Breast epithelium (tissue), 4 donors: ENCODE measurements at places on chromosomes 6 and 20.

- no peak for DNase-seq
These were observed 133.8 kb upstream of the SPTLC3 start for GRCh38 chr20:12874933-12875332.

DNA sequence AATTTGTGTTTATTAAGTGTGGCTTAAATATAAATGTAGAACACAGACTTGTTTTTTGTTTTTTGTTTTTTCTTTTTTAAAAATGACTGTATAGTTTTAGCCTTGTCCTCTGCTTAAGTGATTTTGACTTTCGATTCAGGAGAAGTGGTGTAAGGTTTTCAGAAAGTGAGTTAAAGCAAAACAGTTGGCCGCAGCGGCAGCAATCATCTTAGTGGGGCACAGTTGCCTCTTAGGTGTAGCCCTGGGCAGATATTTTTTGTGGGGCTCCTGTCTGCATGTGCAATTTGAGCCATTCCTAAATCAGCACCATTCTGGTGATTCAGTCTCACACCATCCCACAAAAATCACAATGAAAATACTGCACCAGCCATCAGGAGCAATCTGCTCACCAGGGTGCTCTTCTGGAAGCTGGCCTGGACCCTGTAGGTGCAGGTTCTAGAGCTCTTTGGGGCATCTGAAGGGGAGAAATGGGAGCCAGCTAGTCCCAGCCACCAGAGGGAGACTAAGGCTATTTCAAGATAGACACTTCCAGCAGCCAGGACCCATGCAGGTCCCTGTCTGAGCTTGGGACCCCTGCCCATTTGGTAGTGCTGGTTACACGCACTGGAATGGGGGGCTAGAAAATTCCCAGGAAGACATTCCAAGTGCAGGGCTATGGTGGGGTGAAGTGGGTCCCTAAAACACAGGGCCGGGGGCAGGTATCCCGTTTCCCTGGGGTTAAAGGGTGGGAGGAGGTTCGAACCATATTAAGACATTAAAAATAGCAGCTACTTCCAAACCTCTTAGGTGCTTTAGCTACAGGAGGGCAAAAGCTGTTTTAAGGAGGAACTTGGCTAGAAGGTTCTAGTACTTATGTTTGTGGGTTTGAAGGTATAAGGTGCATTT is 156.6 kb downstream of the NFATC2 start:
- DNase-seq: no peak

DNA sequence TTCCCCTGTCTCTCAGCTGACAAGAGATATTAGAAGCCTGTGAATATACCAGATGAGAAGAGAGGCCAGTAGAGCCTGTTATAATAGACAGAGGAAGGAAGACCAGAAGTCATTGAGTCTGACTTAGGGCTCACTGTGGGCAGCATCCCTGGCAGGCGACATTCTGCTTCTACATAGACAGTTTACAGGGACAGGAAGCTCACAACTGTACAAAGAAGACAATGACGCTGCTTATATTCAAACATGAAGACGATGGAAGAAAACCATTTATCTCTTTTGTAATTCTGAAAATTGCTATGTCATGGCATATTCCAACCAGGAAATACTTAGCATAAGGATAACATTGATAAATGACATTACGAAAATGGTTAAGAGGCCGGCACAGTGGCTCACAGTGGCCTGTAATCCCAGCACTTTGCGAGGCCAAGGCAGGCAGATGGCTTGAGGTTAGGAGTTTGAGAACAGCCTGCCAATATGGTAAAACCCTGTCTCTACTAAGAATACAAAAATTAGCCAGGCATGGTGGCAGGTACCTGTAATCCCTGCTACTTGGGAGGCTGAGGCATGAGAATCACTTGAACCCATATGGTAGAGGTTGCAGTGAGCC is 170.9 kb downstream of the UBE3D start:
- DNase-seq: no peak

- DNase-seq: no peak
These were observed 7.8 kb downstream of the PREX1 start for GRCh38 chr20:48819821-48820648.

- no peak for DNase-seq
These were observed 29.6 kb downstream of the CAP2 start for GRCh38 chr6:17423026-17423425.

- DNase-seq: no peak
These were observed 505.0 kb downstream of the BMP2 start for GRCh38 chr20:7272512-7272911.

GRCh38 chr6:41896281-41896680 is 1.1 kb upstream of the USP49 start:
- DNase-seq: no peak

DNA sequence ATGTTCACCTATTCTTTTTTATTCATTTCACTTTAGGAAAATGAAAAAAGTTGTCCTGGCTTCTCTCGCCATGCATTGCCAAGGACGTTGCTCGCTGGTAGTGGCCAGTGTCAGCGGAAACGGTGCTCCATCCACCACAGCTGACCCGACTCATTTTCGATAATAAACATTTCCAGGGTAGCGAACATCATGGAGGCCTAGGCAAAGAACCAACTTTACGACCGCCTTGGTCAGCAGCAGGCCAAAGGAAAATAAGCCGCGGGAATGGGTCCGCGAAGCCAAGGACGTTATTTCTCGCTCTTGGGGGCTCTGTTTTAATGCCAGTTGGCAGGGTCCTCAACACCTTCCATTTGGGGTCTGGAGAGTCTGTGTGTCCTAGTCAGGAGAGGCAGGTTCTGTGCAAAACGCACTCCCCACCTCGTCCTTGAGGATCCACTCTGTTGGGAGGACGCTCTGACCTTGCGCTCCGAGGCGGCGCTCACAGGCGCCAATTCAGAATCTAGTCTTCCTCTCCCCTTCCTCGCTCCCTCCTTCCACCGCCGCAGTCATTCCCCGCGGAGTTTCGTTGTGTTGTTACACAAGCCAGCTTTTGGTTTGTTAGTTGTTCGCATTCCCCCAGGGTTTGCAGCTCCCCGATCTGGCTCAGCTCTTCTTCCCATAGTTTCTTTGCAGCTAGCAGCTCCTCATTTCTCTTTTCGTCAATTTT is 4.1 kb upstream of the PAX1 start:
- no peak for DNase-seq

- no peak for DNase-seq
These were observed 160.9 kb upstream of the SPTLC3 start for GRCh38 chr20:12847872-12848271.

GRCh38 chr20:38870733-38871559 is 55.3 kb upstream of the FAM83D start:
- DNase-seq: no peak

- no peak for DNase-seq
These were observed 217.6 kb upstream of the PDE10A start for GRCh38 chr6:165880686-165881085.

DNA sequence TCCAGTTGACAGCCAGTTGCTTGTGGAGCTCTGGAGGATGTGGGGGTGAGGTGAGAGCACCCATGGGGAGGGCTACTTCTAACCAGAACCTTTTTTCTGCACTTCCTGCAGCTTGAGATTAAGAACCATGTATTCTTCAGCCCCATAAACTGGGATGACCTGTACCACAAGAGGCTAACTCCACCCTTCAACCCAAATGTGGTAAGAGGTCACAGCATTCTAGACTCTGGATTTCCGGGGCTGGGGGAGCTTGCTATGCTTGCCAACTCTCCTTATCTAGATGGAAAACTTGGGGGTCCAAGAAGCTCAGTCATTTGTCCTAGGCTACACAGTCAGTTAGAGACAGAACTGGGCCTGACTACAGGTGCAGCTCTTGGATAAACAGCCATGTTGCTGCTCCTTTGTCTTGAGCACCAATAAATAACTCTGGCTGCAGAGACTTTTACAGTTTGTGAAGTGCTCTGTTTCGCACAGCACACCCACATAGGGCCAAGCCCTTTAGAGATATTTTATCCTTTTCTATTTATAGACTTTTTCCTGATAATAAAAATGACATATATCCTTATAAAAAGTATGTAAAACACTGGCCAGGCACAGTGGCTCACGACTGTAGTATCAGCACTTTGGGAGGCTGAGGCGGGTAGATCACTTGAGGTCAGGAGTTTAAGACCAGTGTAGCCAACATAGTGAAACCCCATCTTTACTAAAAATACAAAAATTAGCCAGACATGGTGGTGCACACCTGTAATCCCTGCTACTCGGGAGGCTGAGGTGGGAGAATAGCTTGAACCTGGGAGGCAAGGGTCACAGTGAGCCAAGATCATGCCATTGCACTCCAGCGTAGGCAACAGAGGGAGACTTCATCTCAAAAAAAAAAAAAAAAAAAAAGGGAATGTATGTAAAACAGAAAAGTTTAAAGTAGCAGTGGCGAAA is 10.6 kb upstream of the IFT52 start:
- DNase-seq: no peak

DNA sequence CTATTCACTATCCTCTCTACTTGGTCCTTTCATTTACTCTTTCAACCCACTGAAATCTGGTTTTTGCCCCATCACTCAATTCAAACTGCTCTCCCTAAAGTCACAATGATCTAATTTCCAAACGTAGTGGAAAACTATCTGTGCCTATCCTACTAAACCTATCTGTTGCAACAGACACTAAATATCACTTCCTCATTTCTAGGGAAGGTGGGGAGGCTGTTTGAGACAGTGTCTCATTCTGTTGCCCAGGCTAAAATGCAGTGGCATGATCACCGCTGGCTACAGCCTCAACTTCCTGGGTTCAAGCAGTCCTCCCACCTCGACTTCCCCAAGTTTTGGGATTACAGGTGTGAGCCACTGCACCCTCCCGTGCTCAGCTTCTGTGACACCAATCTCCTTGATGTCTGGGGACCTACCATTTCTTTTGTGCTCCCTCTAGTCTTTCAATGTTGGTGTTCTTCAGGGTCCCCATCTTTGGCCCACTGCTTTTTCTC is 8.8 kb downstream of the RANBP9 start:
- DNase-seq: no peak

- DNase-seq: no peak
These were observed 69.2 kb upstream of the PTGIS start for GRCh38 chr20:49637046-49637637.

- no peak for DNase-seq
These were observed 267.9 kb upstream of the PLN start for GRCh38 chr6:118280210-118280609.

DNA sequence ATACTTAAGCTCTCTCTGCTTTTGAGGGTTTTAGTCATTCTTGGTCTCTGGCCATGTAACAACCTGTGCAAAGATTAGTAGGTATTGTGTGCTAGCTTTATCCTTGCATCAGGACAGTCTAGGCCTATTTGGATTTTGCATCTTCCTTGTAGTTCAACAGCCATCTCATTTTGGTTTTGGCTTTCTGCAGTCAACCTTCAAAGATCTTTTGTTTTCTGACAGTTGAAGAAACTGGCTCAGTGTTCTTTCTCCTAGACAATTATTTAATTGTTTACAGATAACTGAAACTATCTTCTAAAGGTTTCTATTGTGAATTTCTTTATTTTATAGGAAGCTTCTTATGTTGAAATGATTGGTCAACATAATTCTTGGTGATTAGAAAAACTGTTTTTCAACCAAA is 307.5 kb downstream of the CDKAL1 start:
- DNase-seq: no peak

DNA sequence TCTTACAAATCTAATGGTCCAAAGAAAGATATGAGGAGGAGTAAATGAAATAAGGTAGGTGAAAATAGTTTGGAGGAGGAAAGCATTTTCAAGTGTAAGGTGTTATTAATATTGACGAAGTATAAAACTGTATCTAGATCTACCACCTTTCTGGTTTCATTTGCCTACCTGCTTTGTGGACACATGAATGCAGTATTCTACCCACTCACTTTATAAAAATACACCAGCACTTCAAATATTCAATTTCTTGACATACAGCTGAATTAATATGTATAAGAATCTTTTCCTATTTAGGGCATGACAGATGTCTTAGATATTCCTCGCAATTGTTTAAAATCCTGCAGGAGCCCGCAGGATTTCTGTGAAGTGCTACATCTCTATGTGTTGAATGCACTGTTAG is 108.0 kb downstream of the BCAS1 start:
- no peak for DNase-seq

GRCh38 chr20:62921119-62921687 is 5.1 kb downstream of the DIDO1 start:
- no peak for DNase-seq

DNA sequence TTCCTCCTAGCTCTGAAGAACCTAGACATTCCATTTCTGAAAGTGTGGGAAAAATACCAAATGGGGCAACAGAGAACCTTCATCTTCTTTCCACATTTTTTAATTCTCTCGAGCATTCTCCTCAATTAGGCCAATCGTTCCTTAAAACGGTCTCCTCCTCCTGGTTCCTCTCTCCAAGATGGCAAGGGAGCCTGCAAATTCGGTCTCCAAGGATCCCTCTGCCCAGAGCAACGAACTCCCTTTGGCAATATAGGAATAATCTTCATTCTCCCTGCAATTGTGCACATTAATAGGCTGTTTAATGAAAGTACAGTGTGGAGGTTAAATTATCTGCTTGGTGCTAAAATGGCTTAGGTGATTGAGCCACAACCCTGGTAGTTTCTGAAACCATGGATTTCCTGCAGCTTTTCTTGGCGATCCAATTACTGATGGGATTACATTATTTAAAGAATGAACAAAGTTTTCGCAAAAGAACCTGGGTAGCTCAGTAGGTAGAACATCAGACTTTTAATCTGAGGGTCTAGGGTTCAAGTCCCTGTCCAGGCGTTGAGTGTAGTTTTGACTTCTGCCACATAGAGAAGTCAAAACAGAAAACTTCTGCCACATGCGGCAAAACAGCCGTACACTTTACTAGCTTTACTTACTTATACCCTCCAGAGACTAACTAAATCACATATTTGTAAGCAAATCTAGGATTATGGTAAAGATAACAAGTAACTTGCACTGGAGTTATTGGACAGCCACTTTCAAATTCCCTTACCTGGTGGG is 102.9 kb upstream of the ZNF184 start:
- no peak for DNase-seq

GRCh38 chr6:158783851-158784250 is 35.3 kb downstream of the EZR start:
- no peak for DNase-seq

DNA sequence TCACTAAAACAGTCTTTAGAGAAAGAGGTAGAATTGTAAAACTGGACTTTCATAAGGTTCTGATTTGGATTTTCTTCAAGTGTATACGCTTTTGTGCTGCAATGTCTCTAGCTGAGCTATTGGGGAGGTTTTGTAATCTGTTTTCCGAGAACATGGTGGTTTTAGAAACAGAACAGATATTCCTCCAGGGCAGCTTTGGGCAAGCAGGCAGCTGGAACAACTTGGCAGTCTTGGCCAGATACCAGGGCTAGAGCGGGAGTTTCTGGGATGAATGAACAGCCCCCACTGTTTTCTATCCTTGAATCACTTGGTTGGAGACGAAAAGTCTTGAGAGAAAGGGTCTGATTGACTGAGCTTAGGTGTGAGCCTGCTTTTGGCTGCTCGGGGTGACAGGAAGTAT is 17.1 kb upstream of the ARMC2 start:
- DNase-seq: no peak

GRCh38 chr6:44179072-44179536 is 20.5 kb downstream of the CAPN11 start:
- no peak for DNase-seq

DNA sequence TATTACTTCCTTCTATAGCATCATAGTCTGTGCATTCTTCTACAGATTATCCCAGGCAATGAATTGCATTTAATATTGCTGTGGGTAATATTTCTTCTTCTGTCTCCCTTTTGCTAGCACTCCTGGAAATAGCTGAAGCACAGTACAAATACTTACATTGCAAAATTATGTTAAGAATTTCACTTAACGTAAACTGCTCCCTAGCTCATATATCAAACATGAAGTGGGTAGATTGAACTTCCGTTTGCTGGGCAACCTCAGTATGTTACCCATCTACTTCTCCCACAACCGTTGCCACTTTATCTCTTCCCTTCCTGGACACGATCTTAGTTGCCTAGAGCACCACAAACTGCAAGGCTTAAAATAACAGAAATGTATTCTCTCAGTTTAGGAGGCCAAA is 963.3 kb downstream of the KIF16B start:
- DNase-seq: no peak
